ENCODE measurements at places on chromosomes 5 and 9.

DNA sequence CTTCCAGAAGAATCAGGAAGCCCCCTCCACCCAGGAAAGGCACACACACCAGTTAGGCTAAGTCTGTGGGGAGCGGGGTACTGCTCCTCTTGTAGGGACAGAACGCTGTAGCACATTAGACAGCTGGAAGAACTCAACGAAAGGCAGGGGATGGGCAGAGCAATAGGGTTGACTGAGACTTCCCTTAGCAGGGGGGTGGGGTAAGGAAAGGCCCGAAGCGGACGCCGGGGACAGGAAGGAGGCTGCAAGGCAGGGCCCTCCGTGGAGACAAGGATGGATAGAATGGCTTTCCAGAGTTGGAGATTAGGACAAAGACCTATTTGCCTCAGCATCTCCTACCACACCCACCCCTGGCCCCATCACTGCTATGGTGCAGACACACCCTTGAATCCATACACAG lies 14.3 kb downstream of the CNTFR start:
- DNase-seq, result no peak

GRCh38 chr5:42887575-42887974 lies 75.9 kb upstream of the SELENOP start:
- DNase-seq, result no peak

DNA sequence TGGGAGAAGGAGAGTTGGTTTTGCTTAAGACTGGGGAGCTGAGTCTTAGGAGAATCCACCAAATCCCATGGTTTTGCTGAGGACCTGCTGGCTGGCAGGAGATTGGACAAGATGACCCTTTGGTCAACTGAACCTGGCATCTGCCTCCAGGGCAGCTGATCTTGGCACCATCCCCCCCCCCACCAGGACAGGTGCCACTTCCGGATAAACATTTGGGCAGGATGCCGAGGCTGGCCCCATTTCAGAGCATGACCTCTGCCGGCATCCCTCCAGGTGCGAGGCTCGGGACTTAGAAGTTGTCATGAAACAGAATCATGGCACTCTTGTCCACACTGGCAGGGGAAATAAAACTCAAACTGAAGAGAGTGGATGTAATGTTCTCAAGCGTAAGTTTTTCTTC lies 165.6 kb downstream of the MACROH2A1 start:
- DNase-seq, result no peak

GRCh38 chr5:30438785-30439184 lies 754.7 kb upstream of the CDH6 start:
- no peak for DNase-seq

DNA sequence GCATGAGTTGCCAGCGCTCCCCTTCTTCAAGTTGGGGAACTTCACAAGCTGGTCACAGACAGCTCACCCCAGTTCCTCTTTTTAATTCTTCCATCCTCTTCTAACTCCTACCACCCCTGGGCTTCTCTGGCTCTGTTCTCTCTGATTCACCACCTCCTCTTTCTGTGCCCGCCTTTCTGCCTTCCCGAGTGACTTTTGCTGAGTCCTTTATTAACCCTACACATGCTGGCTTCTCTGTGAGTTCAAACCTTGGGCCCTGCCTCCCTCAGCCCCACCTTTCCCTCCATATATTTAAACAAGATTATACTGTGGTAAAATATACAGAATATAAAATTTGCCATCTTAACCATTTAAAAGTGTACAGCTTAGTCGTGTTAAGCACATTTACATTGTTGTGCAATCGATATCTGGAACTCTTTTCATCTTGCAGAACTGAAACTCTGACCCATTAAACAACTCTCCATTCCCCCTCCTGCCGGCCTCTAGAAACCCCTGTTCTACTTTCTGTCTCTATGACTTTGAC lies 32.0 kb downstream of the SLC46A2 start:
- no peak for DNase-seq

DNA sequence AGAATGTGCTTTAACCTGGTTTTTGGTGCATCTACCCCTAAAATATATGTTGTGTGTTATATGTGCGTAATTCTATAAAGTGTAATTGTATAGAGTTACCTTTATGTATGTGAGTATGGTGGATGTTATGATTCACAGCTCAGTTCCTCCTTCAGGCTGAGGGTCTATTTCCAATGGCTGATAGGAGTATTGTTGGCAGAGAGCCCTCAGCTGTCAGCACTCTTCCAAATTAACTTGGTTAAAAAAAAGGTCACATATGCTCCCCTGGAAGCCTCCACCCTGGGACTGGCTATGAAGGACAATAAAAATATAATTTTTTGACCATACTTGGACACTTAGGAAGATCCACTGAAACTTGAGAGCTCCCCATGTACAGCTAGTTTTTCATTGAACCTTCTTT lies 250.4 kb upstream of the CDH12 start:
- DNase-seq, result no peak

DNA sequence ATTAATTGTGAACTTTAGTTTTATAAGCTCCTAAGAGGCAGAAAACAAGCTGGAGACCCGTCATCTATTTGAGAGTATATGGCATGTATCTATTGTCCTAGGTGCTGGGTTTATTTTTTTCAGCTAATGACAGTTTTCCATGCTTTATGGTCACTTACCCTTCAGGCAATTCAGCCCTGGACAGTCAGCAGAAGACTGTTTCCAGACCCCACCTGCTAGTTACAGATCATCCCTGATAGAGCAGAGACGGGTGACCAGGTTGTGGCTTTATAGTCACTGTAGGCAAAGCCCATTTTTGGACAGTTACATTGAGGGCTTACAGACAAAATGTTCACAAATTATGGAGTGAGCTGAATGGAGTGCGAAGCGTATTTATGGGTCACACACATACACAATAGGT lies 1227.5 kb downstream of the FOXD4L5 start:
- DNase-seq, result no peak

GRCh38 chr9:136774416-136775045 lies 10.2 kb upstream of the LCN15 start:
- DNase-seq, result no peak

- DNase-seq, result no peak
Observed at GRCh38 chr5:179265514-179266290, 79.6 kb downstream of the ADAMTS2 start.

GRCh38 chr9:3235497-3235896 lies 290.3 kb downstream of the RFX3 start:
- DNase-seq, result no peak

DNA sequence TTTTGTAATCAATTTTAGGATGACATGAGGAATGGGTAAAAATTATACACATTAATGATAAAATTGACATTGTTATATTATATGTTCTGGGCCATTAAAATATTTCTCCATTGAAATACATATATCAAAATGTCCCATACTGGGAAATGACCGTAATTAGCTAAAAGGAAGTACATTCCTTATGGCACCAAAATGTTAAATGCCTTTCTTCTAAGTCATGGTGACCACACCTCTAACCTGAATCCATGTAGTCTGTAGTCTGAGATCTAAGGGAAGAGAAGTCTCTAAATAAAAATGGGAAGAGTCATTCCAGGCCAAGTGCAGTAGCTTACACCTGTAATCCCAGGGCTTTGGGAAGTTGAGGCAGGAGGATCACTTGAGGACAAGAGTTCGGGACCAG lies 10.0 kb upstream of the GDA start:
- DNase-seq, result no peak

DNA sequence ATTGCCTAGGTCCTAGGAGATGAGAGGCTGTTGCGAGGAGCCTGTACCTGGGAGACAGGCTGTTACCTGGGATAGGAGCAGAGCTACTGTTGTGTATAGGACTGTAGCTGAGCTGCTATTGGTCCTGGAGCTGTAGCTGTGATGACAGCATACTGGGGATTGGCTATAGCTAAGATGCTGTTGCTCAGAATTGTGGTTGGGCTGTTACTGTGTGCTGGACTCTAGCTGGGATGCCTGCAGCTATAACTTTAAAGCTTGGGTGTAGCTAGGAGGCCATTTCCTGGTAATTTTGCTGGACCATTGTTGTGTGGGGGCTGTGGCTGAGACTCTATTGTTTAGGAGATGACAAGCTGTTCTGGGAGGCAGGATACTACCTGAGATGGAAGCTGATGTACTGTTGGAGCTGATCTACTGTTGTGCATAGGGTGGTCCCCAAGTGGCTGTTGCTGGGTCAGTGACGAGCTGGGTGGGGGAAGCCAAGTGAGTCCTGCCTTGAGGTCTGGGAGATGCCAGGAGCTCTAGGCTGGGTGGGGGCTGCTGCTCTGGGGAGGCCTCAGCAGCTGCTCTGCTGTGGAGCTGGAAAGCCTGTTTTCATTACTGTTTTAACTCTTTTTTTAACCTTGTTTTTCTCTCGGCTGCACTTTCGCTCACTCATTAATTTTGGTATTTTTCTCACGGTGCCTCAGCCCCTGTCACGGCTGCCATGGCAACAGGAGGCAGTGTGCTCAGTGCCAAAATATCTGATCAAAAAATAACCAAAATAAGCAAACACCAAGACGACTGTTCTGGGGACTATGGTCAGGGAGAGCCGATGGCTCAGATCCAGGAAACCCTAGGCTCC lies 3.0 kb upstream of the PCDH1 start:
- DNase-seq, result no peak

DNA sequence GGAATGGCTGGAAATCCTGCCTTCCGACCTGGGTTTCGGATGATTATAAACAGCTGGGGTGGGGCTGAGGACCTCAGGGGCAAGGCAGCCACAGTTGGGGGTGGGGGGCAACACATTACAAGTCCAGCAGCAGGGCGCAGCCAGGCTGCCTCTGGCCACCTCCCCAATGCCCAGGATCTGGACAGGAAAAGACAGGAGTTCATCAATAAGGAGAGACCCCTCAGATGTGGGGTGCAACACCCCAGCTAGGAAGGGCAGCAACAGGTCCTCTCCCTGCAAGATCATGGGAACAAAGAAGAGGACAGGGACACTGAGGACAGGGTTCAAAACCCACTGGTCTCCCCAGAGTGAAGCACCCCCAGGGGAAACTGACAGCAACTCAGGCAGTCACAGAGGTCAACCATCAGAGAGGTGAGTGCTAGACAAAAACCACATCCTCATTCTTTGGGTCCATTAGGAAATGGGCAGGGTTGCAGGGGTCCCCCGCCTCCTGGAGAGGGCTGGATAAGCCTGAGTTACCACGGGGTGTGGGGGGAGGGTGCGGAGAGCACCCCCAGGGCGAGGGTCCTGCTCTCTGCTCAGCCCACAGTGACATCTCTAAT lies 33.5 kb downstream of the SEMA4D start:
- no peak for DNase-seq

GRCh38 chr5:10836986-10837385 lies 76.0 kb upstream of the DAP start:
- DNase-seq, result no peak

- DNase-seq, result peak; percentile 60
Observed at GRCh38 chr5:76402886-76403765, at the start of gene IQGAP2. IQGAP2 (plus strand) TSS chr5:76403285; CDS start chr5:76403546, 261 bp downstream.

- peak; percentile 4 for DNase-seq
Observed at GRCh38 chr5:58459146-58460001, 512 bp downstream of the PLK2 start.

- no peak for DNase-seq
Observed at GRCh38 chr5:119067450-119067849, 3.4 kb upstream of the DMXL1 start.

DNA sequence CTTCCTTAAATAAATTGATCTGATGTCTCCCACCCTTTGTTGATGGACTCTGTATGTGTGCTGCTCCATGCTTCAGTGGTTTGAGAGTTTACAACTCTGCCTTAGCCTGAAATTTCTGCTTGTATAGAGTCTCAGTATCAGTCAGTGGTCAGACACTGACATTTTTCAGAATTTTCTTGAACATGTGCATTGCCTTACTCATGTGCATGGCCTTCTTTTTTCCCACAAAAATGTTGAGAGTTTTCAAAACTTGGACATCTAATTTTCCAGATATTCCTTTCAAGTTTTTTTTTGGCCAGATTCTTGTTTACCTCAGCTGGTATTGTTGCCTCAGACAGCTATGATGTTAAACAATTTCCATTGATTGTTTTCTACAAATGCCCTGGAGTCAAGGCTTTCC lies 427.1 kb upstream of the CHD1 start:
- no peak for DNase-seq

DNA sequence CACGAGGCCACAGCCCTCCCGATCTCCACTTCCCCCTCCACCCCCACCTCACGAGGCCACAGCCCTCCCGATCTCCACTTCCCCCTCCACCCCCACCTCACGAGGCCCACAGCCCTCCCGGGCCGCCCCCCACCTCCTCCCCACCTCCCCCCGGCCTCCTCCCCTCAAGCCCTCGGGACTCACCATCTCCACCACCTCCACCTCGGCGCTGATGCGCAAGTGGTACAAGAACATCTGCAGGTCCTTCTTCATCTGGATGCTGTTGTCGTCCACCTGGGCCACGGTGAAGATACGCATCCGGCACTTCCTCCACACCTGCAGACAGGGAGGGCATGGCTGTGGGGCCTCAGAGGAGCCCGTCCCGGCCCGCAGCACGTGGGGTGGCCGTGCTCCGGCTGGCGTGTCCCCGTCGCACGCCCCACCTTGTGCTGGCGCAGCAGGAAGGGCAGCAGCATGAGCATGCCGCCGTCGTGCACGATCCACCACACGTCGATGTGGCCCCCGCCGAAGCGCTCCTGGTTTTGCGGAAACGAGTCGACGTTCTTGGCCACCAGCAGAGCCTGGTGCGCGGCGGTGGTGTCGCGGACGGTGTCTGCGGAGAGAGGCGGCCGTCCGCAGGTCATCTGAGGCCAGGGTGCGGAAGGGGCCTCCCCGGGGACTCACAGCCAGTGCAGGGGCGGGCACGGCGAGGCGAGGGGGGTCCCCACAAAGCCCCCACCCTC lies 48.0 kb downstream of the SLC12A7 start:
- no peak for DNase-seq

GRCh38 chr5:166625210-166625865 lies 1666.1 kb upstream of the WWC1 start:
- DNase-seq, result no peak

- DNase-seq, result no peak
Observed at GRCh38 chr5:52007230-52007858, 624.1 kb downstream of the ISL1 start.

DNA sequence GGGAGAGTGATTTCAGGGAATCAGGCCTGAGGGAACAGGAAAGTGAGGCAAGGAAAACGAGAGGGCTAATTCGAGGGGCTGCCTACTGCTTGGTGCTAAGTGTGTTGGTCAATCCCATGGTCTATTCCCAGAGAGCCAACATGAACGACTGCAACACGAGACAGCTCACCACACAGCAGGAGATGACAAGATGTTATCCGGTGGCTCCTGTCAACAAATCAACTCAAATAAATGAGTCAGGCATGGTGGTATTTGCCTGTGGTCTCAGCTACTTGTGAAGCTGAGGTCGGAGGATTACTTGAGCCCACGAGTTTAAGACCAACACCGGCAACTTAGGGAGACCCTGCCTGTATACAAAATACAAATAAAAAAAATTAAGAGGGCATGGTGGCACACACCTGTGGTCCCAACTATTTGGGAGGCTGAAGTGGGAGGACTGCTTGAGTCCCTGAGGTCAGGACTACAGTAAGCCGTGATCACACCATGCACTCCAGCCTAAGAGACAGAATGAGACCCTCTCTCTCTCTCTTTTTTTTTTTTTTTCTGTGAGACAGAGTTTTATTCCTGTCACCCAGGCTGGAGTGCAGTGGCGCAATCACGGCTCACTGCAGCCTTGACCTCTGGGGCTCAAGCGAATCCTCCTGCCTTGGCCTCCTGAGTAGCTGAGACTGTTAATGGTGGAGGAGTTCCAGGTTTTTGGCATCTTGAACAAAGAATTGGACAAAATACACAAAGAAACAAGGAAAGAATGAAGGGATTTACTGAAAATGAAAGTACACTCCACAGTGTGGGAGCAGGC lies 9.0 kb upstream of the FAF2 start:
- no peak for DNase-seq

- no peak for DNase-seq
Observed at GRCh38 chr9:135479469-135480052, at the start of gene PPP1R26. PPP1R26 (plus strand) TSS chr9:135479782; CDS start chr9:135484511, 4,729 bp downstream.

All from stimulated activated CD8-positive, alpha-beta memory T cell treated with anti-CD3 and anti-CD28 coated beads, Interleukin-4, amount 100 ng/mL, for 1 hour (primary cell).